ENCODE measurements at places on chromosomes 3 and 15.

DNA sequence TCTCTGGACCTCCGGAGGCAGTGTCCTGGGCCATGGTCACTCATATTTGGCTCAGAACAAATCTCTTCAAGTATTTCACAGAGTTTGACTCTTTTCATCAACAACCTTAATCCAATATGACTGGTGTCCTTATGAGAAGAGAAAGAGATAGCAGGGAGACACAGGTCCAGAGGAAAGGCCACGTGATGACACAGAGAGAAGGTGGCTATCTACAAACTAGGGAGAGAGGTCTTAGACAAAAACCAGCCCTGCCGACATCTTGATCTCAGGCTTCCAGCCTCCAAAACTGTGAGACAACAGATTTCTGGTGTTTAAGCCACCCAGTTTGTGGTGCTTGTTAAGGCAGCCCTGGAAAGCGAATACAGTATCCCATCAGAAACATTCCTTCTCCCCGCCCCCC lies 237.1 kb upstream of the PROK2 start:
- no peak for DNase-seq

GRCh38 chr15:62745621-62746225 lies 296.8 kb upstream of the TPM1 start:
- DNase-seq, result no peak

- no peak for DNase-seq
Observed at GRCh38 chr3:123740391-123740822, 143.7 kb downstream of the MYLK start.

GRCh38 chr3:185351396-185351795 lies 11.5 kb upstream of the MAP3K13 start:
- DNase-seq, result no peak

GRCh38 chr15:44718927-44719292 lies 7.6 kb downstream of the B2M start:
- DNase-seq, result no peak

DNA sequence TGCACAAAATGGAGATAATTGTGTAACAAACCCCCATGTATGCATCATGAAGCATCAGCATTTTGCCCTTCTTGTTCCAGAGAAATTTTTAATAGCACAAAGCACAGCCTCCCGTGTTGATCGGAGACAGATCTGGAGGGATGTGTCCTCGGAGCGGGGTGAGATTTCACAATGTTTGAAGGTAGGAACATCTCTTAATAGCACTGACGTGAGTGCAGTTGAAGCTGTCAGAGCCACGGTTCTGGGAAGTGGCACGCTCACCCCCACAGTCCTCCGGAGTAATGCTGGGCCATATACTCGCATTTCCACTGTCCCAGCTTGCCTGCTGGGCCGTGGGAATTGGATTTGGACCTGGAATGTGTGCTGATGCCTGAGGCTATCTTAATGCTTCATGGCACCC lies 24.1 kb downstream of the ARPP21 start:
- no peak for DNase-seq

DNA sequence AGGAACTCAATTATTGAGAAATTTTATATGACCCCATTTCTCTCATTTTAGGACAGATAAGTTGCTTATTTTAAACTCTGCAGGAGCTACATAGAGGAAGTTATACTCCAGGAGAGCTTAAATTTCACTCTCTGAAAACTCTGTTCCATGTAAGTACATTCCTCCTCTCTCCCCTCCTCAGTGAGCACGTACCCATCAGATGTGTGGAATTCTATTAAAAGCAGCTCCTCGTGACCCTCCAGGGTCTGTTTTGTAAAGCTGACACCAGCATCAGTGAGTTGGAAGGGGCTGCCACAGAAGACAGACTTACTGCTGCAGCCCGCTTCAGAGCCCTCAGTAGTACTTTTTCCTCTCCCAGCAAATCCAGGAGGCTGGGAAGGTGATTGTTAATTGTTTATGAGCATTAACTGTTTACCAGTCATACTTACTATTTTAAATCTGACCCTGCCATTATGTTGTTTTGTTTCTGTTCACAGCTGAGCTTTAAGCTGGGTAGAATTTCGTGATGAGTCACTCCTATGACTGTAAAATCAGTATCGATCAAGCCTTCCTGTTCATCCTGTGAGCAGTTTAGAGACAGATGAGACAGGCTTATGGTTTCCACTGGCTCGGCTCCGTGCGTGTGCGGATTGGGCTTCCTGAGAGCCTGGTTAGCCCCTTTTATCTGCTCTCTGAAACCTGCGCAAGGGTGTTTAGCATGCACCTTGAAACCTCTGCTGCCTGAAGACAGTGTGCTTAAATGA lies 20.4 kb downstream of the IGF1R start:
- no peak for DNase-seq

- DNase-seq, result no peak
Observed at GRCh38 chr3:128009952-128010846, 42.0 kb upstream of the SEC61A1 start.

DNA sequence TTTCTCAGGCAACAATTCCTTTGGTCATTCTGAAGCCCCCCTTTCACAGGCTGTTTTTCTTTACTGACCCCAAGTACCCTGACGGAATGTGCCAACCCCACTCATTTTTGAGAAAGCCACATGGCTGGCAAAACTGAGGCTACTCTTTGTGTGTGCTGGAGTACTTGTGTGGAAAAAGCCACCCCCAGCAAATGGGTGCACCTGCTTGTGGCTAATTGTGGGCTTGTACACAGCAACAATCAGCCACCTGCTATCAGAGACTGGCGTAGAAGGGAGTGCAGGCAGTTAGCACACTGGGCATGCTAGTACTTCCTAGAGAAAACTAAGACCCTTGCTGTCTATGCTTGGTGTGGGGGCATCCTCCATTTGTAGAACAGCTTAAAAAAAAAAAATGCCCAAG lies 110.1 kb upstream of the LMOD3 start:
- no peak for DNase-seq

DNA sequence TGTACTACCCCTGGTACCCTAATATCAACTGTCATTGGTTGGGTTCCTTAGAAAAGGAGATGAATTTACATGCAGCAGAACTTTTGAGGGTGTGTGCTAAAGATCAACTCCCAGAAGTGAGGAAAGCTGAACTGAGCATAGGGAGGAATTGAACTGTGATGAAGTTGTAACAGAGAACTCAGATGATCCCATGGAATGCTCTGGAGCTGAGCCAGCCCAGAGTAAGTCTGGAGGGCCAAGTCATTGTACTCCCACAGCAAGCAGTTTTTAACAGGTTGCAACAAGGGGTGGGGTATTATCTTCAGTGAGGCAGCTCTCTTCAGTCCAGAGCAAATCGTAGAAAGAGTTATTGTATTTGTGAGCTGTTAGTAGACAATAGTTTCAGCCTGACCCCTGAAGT lies 572.3 kb downstream of the PYDC2 start:
- DNase-seq, result no peak

DNA sequence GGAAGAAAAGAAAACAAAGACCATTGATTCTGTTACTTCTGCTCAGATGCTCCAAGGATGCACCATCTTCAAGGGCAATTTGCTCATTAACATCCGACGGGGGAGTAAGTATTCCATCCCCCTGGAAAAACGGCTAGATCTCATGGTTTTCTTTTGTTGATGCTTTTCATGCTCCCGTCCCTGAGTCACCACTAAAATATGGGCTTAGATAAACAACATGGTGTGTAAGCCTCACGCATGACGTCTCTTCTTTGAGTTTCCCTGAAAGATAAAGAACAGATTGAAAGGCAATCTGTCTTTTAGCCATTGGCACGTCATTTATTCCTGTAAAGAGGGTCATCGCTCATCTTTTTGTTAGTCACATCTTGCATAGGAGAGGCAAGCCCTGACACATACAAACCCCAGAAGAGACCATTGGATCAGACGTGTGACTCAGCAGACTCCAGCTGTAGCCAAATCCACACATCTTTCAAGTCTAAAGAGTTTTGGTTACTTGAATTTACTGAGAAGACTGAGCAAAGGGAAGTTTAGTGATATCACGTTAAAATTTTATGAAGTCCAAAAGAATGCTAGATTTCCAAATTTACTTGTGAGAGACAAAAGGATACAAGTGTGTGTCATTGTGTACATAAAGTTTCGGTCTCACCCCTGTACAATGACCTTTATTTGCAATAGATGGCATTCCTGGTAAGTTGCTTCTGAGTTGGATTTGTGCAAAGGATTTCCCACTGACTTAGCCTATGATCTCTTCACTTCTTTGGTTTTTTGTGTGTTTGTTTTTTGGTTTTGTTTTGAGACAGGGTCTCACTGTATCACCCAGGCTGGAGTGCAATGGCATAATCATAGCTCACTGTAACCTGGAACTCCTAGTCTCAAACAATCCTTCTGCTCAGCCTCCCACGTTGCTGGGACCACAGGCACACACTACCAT lies 110.5 kb downstream of the PGPEP1L start:
- no peak for DNase-seq

DNA sequence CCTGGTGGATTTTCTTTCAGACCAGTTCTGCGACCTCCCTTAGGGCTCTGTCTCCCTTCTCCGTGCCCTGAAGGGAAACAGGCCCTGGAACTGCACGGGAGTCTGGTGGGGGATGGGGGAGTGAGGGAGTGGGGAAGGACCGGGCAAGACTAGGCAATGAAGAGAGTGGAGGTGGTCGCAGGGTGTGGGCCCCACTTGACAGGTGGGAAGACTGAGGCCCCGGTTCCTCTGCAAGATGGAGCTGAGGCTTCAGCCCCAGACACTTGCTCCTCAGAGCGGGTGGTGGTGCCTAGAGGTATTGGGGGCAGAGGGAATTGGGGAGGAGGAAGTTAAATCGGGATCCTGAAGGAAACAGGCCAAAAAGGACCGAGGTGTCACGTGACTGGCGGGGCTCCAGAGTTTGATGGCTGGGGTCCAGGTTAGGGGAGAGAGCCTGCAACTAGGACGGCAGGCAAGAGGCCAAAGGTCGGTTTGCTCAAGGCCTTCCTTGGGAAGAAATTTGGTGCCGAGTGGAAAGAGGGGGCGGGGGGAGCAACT lies 597 bp upstream of the CAMK1 start:
- DNase-seq, result no peak

DNA sequence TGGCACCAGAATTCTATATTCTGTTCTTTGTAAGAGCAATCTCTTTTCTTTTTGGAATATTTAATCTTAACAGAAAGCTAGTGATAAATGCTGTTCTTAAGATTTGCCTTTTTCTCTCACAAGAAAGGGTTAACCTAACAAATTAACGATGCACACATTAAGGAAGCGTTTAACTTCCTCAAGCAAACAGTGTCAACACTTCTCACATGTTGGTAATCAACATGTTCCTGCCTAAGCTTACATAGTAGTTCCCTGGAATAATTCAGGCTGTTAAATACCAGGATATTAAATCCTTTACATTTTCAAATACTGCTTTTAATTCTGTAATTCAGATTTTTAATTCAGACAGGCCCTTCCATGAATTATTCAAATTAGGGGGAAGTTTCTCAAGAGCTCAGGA lies 67.4 kb upstream of the RPL35A start:
- no peak for DNase-seq

DNA sequence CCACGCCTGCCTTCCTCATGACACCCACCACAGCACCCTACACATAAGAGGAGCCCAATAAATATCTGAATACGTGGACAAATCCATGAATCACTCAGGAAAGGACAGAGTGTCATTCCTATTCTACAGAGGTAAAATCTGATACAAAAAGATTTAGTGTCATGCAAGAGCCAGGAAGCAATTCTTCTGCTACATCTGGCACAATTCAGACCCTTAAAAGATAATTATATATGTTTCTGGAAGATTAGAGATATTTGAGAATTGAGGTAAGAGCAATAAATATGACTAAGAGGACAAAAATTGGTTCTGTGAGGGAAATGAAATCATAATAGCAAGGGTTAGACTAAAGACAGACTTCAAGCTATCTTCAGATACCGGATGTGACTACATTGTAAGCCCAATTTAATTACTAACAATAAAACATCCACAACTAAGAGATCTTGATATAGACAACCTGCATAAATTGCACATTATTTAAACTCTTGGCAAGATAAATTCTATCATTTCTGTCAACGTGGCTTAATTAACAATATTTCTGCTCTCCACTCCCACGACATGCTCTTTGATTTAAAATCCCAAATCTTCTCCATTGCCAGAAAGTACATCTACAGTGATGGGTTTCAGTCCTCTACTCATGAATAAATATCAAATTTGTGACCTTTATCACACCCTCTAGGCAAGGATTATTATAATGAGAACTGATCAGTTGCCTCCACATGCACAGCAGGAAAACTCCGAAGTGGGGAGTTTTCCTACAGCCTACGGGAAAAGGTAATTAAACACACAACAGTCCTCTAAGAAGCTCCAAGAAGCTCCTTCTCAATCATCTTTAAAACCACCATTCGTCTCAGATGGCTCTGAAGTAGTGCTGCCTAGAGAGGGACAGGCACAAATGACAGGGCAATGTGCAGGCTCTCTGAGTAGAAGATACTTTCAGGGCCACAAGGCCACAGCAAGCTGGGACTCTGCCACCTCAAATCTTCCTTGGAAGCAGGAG lies 32.6 kb downstream of the MB21D2 start:
- no peak for DNase-seq

GRCh38 chr3:119300991-119301391 lies 6.8 kb downstream of the ARHGAP31 start:
- no peak for DNase-seq

DNA sequence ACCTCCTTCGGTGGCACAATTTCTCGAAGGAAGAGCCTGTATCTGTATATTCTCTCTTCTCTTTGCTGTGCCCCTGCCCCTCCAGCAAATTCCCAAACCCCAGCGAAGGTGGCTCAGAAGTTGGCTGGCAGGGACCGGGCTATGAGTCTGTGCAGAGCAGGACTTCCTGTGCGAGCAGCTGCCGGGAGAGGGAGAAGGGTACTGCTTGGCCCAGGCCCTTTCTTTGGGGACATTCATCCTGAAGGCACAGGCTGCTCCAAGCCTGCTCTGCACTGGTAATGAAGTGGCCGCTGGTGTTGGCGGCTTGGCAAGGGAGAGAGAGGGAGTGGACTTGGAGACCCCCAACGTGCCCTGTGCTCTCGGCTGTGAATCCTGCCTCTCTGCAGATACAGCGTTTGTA lies 1.5 kb downstream of the SLC6A11 start:
- no peak for DNase-seq

- no peak for DNase-seq
Observed at GRCh38 chr3:40307176-40307575, 2.3 kb upstream of the EIF1B start.

GRCh38 chr15:83207660-83208366 lies at the start of gene HDGFL3:
Gene HDGFL3, minus strand, starts transcription at chr15:83207823. Its CDS starts 409 bp downstream, at chr15:83207414.
- DNase-seq, result no peak

- no peak for DNase-seq
Observed at GRCh38 chr3:100753846-100754245, 44.6 kb downstream of the TFG start.

DNA sequence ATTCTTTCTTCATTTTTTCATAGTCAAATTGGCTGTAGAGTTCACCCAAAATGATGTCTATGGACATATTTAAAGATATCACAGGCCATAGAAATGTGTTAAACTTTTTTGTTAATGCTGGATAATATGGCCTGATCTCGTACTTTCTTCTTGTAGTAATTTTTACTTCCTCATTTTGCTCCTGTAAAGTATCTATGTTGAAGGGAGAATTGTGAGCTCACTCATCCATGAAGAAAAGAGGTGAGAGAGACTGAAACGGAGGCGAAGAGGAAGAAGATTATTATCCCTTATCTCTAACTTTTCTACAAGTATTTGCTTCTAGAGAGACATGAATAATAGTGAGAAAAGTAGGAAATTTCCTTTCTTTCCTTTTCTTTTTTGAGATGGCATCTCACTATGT lies 613.8 kb upstream of the TBL1XR1 start:
- no peak for DNase-seq
